ENCODE measurements at places on chromosomes 2 and 18. TPM values are rescaled to one million over a fixed set of nuclear protein-coding genes. Genes with fewer than 3 reads are reported as not detected.

The SERPINB10 gene
- total RNA-seq = not detected

The SETBP1 gene
- total RNA-seq = 7.1 TPM

The TUBA3E gene
- total RNA-seq = 80.0 TPM

The C2orf78 gene
- not detected for total RNA-seq

The TMEM169 gene
- 0.24 TPM for total RNA-seq

The SLC40A1 gene
- total RNA-seq = 51.0 TPM

The RIT2 gene
- not detected for total RNA-seq

The NEU2 gene
- total RNA-seq = not detected

The LAMA1 gene
- total RNA-seq = not detected

The DLX2 gene
- total RNA-seq = not detected

The ABCG8 gene
- total RNA-seq = 0.32 TPM

The AP1S3 gene
- 0.35 TPM for total RNA-seq

The SH3RF3 gene
- total RNA-seq = 8.0 TPM

The AOX1 gene
- total RNA-seq = 7.5 TPM

The POTEJ gene
- not detected for total RNA-seq

The WNT6 gene
- total RNA-seq = 2.1 TPM

The KRTCAP3 gene
- 0.60 TPM for total RNA-seq

The NCL gene
- total RNA-seq = 218 TPM

The CRACDL gene
- 3.9 TPM for total RNA-seq

The RTP5 gene
- not detected for total RNA-seq

The ANKRD30BL gene
- not detected for total RNA-seq

The TLX2 gene
- not detected for total RNA-seq

The PAX3 gene
- not detected for total RNA-seq

The KCNJ13 gene
- total RNA-seq = not detected

The CD8B gene
- total RNA-seq = 0.30 TPM

The WNT10A gene
- total RNA-seq = not detected

The ARL5A gene
- 47.9 TPM for total RNA-seq

The ALLC gene
- not detected for total RNA-seq

The XPO1 gene
- 66.4 TPM for total RNA-seq

The ZNF519 gene
- 4.1 TPM for total RNA-seq

The STON1 gene
- total RNA-seq = 8.0 TPM

The KCNE4 gene
- 3.6 TPM for total RNA-seq

The CARF gene
- total RNA-seq = 5.2 TPM

The PDCD1 gene
- 1.2 TPM for total RNA-seq

The CTNNA2 gene
- total RNA-seq = not detected

The B4GALT6 gene
- total RNA-seq = 9.0 TPM

The GPR39 gene
- not detected for total RNA-seq

The CCL20 gene
- not detected for total RNA-seq

The SERTAD2 gene
- 13.6 TPM for total RNA-seq

The EN1 gene
- total RNA-seq = not detected

The ITM2C gene
- 29.6 TPM for total RNA-seq

The LCT gene
- not detected for total RNA-seq

The C1GALT1C1L gene
- 0.62 TPM for total RNA-seq

The CACNB4 gene
- 0.35 TPM for total RNA-seq
